ENCODE measurements at places on chromosomes 2 and 18. TPM values are rescaled to one million over a fixed set of nuclear protein-coding genes. Genes with fewer than 3 reads are reported as not detected.

CYB5A gene
- 95.4 TPM for total RNA-seq

MAP3K19 gene
- total RNA-seq = not detected

DNA sequence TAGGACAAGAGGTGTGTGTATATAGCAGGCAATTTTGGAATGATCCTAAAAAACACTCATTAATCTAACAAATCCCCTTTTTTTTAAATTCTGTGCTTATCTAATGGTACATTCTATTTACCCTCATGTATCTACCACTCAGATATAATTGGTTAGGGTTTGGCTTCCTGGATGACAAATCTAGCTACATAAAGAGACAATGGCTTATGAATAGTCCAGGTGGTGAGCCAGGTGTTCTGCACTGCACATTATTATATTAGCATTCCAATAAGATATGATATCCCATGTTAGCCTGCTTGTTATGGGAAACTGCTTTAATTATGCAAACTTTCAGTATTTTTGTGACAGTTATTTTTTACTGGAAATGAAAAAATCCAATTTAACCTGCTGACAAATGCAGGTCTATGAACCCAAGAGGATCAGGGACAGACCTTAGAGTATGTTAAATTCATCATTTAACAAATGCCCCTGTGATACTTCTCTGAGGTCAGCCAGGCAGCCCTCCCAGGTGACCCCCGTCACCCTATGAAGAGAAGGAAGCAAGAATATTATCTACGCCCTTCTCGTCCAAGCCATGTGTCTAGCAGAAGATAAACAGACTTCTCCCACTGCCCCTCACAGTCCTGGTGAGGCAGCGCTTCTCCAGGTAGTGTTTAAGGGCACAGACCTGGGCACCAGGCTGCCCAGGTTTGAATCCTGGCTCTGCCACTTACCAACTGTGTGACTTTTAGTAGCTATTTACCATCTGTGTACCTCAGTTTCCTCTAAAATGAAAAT, 83.0 kb downstream of the ADD2 start:
- no peak for DNase-seq
- no peaks in the 10 kb centered on the region for H3K36me3 ChIP-seq
- H3K4me1 ChIP-seq = no peaks in the 10 kb centered on the region
- H3K4me3 ChIP-seq = no peak overlapping the region
- H3K27ac ChIP-seq = no peak overlapping the region

DNA sequence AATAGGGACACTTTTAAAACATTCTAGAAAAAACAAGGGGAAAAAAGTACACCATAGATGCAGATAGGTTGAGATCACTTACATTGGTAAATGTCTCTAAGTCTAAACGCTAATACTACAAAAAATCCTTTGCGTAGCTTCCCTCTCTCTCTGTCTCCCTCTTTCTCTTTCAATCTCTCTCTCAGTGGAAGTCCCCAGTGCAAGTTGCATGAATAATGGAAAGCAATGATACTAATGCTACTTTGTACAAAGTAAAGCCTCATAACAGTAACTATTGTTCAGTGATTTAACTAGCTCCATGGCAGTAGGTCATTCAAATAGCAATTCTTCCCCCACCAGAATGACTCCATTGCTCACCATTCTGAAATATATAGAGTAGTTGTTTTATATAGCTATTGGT, 12.8 kb downstream of the MEIS1 start:
- H3K36me3 ChIP-seq = no peaks in the 10 kb centered on the region
- DNase-seq = no peak
- peaks cover 26% of the 10 kb centered on the region for H3K4me1 ChIP-seq
- H3K27ac ChIP-seq = peak overlapping the region; percentile 95
- H3K4me3 ChIP-seq = peak overlapping the region; percentile 78
- H3K27me3 ChIP-seq = no peaks in the 10 kb centered on the region

- DNase-seq = no peak
- H3K27ac ChIP-seq = no peak overlapping the region
- no peaks in the 10 kb centered on the region for H3K27me3 ChIP-seq
- H3K4me3 ChIP-seq = no peak overlapping the region
Observed at GRCh38 chr18:34401775-34402174, 177.1 kb upstream of the NOL4 start.

BCL11A gene
- 46.2 TPM for total RNA-seq

- no peak for DNase-seq
- H3K4me3 ChIP-seq = no peak overlapping the region
- H3K27me3 ChIP-seq = no peaks in the 10 kb centered on the region
- peaks cover 31% of the 10 kb centered on the region for H3K4me1 ChIP-seq
- peaks cover 10% of the 10 kb centered on the region for H3K36me3 ChIP-seq
- H3K27ac ChIP-seq = no peak overlapping the region
Observed at GRCh38 chr2:47079515-47080412, 75.3 kb downstream of the STPG4 start.

- H3K4me3 ChIP-seq = no peak overlapping the region
- no peaks in the 10 kb centered on the region for H3K36me3 ChIP-seq
- H3K4me1 ChIP-seq = peaks cover 10% of the 10 kb centered on the region
- DNase-seq = no peak
Observed at GRCh38 chr2:28469947-28470535, 25.8 kb upstream of the PLB1 start.

DNA sequence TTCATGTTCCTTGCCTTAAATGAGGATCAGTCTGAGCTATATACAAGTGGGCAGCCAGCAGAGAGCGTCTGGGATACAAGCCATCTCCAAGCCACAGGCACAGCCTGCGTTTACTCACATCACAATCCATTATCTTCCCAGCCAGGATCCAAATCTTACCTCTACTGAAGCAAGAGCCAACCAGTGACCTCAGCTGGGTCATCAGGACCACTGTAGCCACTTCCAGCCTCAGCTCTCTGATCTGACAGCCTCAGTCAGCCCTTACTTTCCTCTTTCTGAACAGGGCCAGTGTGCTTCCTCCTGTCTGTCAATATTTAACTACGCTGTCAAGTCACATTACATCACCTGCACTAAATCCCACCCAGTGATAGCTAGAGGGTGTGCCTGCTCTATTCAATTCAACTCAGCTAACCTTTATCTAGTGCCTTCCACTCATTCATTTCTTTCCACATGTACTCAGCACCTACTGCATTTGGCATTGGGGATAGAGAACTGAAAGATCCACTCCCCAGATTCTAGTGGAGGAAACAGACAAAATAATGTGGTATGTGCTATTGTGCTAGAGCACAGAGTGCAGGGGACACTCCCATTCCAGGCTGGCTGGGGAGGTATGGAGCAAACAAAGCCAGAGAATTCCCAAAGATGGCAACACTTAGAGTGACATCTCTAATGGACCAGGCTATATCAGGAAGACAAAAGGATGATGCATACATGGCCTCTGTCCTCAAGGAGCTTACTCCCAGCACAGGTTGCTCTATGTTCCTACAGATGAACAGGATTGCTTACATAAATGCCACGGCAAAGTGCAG, 146.5 kb downstream of the NCKAP5 start:
- H3K4me3 ChIP-seq = no peak overlapping the region
- no peak overlapping the region for H3K27ac ChIP-seq

- no peak overlapping the region for H3K4me3 ChIP-seq
- peaks cover 30% of the 10 kb centered on the region for H3K4me1 ChIP-seq
- H3K27ac ChIP-seq = no peak overlapping the region
- H3K36me3 ChIP-seq = no peaks in the 10 kb centered on the region
- no peak for DNase-seq
Observed at GRCh38 chr2:13524492-13524891, 807.8 kb downstream of the TRIB2 start.

MYL1 gene
- total RNA-seq = not detected

DNA sequence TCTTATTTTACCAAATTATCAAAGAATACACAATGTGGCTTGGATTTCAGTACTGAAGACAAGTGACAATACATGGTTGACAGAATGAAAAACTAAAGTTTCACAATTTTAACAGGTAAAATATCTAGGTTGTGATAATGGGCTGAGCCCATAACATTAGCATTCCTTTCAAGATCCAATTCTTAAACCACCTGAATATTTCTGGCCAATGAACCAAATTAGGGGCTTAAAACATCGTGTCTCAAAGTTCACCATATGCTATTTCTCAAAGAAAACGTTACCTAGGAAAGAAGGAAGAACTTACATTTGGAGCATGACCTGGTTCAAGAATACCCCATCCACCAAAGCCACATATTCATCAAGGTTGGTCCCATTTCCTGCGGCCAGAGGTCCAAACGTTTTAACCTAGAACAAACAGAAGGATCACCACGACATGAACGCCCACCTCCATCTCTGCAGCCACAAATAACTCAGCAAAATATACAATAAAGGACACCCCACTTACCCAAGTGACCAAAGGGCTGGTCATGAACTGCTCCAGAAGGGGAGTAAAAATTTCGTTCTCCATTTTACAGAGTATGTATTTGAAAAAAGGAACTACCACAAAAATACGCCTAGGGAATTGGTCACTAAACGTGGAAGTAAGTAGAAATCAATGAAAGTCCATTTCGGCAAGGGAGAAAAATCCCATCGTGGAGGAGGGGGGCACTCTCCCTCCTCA, 984 bp downstream of the CCDC88A start:
- no peaks in the 10 kb centered on the region for H3K36me3 ChIP-seq
- H3K4me1 ChIP-seq = no peaks in the 10 kb centered on the region
- DNase-seq = no peak
- no peaks in the 10 kb centered on the region for H3K27me3 ChIP-seq
- H3K4me3 ChIP-seq = peak overlapping the region; percentile 60

DNA sequence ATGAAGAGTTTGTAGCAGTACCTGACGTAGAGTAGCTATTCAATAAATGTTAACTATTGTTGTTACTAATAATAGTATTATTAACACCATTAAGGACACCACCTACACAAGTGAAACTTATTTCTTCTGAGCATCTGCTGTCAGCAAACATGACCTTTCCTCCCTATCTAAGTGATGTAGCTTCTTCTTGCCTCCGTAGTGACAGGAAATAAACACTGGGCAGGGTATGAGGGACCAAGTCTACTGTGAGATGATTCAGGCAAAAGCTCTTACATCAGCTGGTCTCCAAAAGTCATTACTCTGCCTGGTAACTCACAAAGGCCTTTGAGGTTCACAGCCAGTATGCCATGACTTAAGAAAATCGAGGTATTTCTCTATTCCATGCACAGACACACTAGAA, 750.5 kb downstream of the CPS1 start:
- H3K27me3 ChIP-seq = no peaks in the 10 kb centered on the region
- H3K27ac ChIP-seq = no peak overlapping the region
- DNase-seq = no peak
- H3K36me3 ChIP-seq = no peaks in the 10 kb centered on the region

GRCh38 chr2:159564081-159564480, 52.3 kb downstream of the BAZ2B start:
- no peaks in the 10 kb centered on the region for H3K4me1 ChIP-seq
- H3K27ac ChIP-seq = no peak overlapping the region
- no peak overlapping the region for H3K4me3 ChIP-seq
- no peaks in the 10 kb centered on the region for H3K27me3 ChIP-seq
- no peak for DNase-seq

DNA sequence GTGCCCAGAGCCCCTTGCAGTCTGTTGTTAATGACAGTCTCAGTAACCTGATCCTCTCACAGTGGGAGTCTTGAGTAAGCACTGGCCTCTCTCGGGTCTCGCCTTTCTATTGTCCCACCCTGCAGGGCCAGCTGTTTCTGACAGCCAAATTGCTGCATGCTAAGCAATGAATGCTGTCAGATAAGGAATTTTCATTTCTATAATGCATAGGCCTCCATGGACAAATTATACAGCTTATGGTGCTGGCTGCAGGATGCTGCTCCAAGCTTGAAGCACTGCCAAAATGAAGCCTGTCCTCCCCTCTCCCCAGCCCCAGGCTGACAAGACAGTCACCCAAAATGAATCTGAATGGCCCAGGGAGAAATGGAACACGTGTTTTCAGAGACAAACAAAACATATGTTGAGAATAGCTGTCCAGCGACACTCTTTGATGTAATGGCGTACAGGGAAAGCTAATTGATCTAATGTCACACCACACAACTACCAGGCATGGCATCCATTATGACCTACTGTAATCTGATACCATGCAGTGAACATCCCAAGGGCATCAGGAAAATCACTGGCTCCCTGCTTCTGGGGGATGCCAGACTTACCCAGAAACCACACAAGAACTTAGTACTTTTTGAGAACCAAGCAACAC, 36.8 kb downstream of the ACVR1 start:
- no peak for DNase-seq
- H3K27me3 ChIP-seq = no peaks in the 10 kb centered on the region
- H3K36me3 ChIP-seq = no peaks in the 10 kb centered on the region
- H3K27ac ChIP-seq = peak overlapping the region; percentile 72
- no peak overlapping the region for H3K4me3 ChIP-seq
- H3K4me1 ChIP-seq = peaks cover 9% of the 10 kb centered on the region

DDX1 gene
- total RNA-seq = 78.6 TPM

- H3K27ac ChIP-seq = no peak overlapping the region
- no peaks in the 10 kb centered on the region for H3K4me1 ChIP-seq
- no peak overlapping the region for H3K4me3 ChIP-seq
- no peaks in the 10 kb centered on the region for H3K36me3 ChIP-seq
- H3K27me3 ChIP-seq = no peaks in the 10 kb centered on the region
Observed at GRCh38 chr2:186962085-186962747, 113.2 kb upstream of the ZSWIM2 start.

DNA sequence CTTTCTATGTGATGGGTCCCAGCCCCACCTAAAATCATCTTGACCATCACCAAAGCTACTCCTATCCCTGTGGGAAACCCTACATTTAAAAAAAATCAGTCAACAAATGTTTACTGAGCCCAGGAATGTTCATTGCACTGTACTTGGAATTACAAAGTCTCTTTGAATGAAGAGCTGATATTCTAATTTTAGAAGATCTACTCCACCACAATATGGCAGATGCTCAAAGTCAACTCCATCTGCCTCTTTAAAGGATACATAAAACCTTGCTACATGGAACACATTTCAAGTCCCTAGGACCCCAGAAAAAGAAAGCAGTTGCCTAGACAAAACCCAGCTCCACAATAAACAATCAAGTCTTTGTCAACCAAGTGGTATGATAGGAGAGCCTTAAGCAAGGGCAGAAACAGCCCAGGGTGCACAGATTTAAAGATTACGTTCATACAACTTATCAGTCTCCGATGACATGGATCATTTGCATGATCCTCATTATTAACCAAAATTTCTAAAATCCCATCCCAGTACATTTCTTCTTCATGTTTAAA, 234.3 kb upstream of the ACVR2A start:
- no peaks in the 10 kb centered on the region for H3K36me3 ChIP-seq
- no peaks in the 10 kb centered on the region for H3K27me3 ChIP-seq
- no peak for DNase-seq
- no peak overlapping the region for H3K4me3 ChIP-seq

Measured in esophagus squamous epithelium (tissue), 5 donors.